ENCODE measurements at places on chromosomes 3 and 15.

DNA sequence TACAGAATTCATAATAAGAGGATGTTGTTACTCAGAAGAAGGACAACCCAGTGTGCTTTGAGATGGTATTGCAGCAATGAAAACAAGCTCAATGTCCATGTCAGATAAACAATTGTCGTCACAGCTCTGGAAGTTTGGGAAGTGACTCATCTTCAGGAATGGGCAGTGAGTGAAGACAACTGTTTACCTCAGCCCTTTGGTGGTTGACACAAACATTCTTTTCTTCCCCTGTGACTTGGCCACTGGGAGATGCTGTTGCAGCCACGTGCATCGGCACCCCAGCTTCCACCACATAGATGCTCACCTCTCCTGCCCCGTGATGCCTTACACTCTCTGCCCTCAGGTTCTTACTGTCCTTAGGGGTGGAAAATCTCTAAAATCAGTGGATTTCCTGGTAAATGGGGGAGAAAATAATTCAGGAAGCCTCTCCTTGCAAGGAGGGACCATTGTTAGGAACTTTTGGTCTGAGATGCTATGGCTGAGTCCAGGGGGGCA, 114.1 kb upstream of the GALNT15 start:
- no peak for DNase-seq

DNA sequence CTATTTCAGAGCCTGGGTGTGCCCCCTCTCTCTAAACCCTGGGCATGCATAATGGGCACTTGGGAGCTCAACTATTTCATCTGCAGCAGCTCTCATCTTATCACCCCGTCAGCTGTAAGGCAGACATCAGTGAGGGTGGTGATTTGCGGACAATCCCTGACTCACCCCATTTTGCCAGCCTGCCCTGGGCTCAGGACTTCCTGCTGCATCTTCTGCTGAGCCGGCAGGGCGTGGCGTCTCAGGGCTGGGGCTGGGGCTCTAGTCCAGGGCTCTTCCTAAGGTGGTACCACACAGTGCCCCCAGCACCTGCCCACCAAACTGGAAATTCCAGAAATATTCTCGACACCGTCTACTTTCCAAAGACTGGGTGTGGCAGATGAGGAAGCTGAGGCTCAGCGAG, 925 bp upstream of the PSTPIP1 start:
- peak; percentile 88 for DNase-seq

- DNase-seq = no peak
These were observed 84.1 kb downstream of the BOC start for GRCh38 chr3:113295463-113295862.

GRCh38 chr15:33309602-33310276, 1.0 kb upstream of the RYR3 start:
- no peak for DNase-seq

DNA sequence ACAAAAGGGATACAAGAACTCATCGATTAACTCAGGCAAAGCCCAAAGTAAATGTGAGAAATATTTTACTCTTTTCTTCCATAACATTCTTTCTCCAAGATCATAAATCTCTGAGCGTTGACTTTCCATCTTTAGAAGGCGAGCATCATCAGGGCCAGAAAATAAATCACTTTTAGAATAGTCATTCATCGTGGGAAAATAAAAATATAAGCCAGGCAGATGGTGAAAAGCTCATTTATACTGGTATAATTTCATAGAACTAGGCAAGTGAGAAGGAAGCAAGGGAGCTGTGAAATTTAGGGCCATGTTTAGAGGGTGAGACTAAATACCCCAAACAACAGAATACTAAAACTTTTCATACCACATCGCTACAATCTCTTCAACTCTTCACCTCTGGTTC, 191.0 kb downstream of the STT3B start:
- no peak for DNase-seq

DNA sequence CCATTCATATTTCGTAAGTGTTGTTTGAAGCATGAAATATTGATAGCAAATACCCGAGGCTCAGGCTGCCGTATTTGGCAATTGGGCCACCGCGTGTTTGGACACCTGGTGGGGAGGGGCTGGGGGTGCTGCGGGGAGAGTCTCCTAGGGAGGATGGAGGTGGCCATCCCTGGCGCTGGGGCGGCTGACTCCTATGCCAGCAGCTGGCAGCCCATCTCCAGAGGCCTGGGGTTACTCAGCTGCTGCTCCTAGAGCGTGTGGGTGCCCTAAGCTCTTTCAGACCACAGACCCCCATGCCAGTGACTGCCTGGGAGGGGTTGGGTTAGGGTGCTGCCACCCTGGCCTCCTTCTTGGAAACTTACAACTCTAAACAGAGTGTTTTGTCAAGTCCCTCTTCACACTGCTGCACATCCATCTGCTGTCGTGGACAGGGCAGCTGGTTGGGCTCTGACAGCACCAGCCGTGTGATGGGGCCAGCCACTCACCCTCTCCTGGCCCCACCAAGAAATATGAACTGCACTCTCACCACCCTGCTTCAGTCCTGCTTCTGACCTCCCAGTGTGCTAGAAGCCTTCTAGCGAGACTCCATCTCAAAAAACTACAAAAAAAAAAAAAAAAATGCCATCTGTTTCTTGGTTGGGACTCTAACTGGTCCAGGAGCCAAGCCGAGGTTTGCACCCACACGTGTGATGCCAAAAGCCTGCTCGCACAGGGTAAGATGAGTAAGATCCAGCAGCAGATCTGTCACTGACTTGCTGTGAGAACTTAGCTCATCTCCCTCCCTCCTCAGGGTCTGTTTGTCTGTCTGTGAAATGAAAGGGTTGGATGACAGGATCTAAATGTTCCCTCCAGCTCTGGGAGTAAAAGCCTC, 156.2 kb downstream of the MEGF11 start:
- DNase-seq = no peak

DNA sequence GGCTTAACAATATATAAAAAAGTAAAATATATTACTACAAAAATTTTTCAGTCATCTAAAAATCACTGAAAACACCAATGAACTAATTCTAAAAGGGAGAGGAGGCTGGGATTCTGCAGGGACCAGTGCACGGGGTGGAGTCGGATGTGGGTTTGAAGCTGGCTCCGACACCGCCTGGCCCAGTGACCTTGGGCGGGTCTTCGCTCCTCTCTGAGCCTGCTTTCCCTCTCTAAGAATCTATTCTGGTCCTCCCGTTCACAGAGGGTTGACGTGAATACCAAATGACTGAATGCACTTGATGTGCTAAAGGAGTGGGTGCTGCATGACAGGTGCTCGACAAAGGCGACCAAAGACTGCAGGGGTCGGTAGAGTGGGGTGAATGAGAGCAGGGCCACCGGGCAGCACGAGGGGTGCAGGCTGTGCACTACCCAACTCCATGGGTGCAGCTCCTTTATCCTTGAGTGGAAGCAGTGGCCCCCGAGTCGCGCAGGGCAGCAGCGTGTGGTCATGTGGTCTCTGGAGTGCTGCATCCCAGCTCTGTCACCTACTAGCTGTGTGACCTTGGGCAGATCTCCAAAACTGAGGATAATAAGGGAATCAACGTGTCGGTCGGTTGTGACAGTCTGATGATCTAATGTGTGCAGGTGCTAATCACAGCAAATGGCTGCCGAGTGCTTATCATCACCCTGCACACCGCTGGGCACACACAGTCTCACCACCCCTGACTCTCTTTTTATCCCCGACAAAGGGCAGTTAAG, 8.6 kb upstream of the IQSEC1 start:
- DNase-seq = no peak

- DNase-seq = no peak
These were observed 10.7 kb downstream of the XIRP1 start for GRCh38 chr3:39181408-39182335.

DNA sequence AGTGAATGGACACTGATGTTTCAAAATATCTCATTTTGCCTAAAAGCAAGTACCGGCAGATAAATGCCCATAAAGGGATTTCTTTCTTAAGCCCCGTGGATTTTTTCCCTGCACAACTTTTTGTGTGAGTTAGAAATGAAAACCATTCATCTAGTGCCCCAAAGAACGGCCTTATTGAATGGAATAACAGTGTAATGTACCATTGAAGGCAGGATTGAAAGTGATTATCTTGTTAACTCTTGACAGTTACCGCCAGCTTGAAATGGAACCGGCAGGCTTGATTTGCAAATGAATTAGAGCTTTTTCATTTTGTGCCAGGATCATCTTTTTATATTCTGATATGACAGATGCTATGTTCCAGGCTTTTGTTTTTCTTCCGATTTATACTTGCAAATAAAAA, 162.2 kb downstream of the RSRC1 start:
- no peak for DNase-seq

GRCh38 chr15:58715266-58715917, 34.1 kb downstream of the ADAM10 start:
- no peak for DNase-seq

GRCh38 chr15:99537344-99537743, 28.4 kb upstream of the MEF2A start:
- DNase-seq = no peak

GRCh38 chr3:138578141-138578540, 15.9 kb downstream of the CEP70 start:
- DNase-seq = peak; percentile 21

DNA sequence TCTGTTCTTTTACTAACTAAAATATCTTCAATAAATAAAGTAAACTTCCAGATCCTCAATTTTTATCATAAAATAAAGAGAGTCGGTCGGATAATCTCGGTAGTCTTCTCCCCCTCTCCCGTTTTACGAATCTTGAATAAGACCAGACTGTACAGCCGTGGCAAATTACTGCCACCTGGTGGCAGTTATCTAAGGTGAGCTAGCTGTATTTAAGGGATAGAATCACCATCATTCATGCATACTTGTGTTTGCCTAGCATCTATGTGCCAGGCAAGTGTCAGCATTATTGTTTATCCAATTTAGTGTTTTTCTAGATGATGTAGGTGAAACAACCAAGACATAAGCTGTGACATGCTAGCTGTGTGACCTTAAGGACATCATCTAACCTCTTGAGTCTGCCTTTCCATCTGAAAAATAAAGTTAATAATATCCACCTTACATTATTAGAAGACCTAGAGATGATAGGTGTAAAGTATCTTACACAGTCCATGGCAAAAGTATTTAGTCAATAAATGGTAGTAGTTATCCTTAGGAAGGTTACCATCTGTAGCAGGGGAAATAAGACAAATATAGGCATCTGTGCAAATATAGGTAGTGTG, 21.3 kb downstream of the DUT start:
- DNase-seq = peak; percentile 71

DNA sequence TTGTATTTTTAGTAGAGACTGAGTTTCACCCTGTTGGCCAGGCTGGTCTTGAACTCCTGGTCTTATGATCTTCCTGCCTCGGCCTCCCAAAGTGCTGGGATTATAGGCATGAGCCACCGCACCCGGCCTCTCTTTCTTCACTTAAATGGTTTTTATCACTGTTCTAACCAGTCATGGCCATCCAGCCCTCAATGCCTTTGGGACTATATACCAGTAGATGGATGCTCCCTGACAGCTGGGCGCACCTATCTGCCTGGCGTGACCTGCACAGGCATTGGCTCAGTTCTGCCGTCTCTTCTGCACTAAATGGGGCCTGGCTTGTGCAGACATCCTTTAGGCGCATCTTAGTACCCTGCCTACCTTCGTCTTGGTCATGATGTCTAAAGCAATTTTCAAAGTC, 233.4 kb downstream of the ADAMTS17 start:
- DNase-seq = no peak

- DNase-seq = no peak
These were observed 26.2 kb upstream of the HACD2 start for GRCh38 chr3:123611082-123611481.

DNA sequence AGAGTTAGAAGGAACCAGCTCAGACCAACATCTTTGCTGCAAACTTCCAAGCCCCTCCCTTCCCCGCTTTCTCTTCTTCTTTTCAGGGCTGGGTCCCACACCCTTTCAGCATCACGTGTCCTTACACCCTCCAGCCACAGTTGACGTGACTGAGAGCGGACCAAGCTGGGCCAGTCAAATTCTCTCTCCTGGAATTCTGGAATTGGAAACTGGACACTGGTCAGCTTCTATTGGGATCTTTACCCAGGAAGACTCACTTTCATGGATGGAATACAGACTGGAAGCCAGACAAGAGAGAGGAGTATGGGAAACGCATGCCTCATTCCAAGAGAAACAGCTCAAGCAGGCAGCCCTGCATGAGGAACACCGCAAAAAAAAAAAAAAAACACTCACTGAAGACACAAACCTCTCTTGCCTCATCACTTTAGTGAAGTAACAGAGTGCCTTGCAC, 12.4 kb upstream of the TPM1 start:
- no peak for DNase-seq

DNA sequence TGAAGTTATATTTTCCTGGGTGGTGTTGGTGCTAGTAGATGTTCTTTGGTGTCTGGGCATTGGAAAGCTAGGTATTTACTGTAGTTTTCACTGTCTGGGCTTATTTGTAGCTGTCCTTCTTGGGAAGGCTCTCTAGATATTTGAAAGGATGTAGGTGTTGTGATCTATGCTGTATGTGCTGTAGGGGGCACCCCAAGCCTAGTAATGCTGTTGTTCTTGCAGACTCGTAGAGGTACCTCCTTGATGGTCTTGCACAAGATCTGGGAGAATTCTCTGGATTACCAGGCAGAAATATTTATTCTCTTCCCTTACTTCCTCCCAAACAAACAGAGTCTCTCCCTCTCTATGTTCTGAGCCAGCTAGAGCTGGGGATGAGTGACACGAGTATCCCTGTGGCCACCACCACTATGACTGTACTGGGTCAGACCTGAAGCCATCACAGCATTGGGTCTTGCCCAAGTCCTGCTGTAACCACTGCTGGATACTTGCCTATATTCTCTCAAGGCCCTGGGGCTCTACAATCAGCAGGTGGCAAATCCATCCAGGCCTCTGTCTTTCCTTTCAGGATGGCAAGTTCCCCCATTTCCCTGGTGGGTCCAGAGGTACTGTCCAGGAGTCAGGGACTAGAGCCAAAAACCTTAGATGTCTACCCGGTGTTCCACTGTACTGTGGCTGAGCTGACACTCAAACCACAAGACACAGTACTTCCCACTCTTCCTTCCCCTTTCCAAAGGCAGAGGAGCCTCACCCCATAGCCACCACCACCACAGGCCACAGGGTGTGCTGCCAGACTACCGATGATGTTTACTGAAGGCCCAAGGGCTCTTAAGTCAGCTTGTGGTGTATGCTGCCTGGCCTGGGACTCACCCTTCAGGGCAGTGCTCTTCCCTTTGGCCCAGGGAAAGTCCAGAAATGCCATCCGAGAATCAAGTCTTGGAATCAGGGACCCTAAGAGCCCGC, 195.2 kb upstream of the DPPA4 start:
- DNase-seq = peak; percentile 54

GRCh38 chr3:108171106-108171505, 51.1 kb downstream of the IFT57 start:
- DNase-seq = no peak

DNA sequence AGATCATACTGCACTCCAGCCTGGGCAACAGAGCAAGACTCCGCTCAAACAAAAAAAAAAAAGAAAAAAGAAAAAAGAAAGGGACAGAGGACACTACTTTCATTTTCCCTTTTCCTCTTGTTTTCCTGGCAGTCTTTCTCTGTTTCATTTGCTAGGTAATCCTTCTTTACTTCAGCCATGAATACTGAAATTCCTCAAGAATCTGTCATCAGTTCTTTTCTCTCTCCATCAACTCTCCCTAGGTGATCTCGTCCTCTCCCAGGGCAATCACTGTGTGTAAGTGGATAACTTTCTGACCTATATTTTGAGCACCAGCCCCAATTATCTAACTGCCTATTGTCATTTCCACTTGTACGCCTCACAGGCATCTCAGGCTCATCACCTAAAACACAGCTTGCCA, 51.5 kb downstream of the TTC23 start:
- DNase-seq = no peak

- no peak for DNase-seq
These were observed 78.7 kb downstream of the ITPR1 start for GRCh38 chr3:4571690-4572334.
